SJSA1 (cell line): ENCODE measurements at places on chromosomes 7 and 10.

DNA sequence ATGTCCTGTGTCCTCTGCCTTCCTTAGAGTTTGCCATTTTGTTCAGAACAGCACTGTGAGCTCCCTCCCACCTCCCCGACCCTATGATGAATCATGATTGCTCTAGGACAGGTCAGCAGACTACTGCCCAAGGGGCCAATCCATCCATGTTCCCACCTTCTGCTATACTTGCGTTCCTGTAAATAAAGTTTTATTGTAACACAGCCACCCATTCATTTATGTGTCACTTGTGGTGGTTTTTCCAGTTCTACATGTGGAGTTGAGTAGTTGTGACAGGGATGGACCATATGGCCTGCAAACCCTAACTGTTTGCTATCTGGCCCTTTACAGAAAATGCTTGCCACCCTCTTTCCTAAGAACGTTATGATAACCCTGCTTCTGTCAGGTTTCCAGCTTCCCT, 387.8 kb downstream of the SDK1 start:
- DNase-seq = no peak

- DNase-seq = peak; percentile 24
Measured at GRCh38 chr7:24714676-24715010, 42.6 kb downstream of the GSDME start.

GRCh38 chr7:66283003-66283920, 78.1 kb downstream of the TPST1 start:
- DNase-seq = peak; percentile 70

- no peak for DNase-seq
Measured at GRCh38 chr10:119346095-119346832, 138.9 kb downstream of the GRK5 start.

DNA sequence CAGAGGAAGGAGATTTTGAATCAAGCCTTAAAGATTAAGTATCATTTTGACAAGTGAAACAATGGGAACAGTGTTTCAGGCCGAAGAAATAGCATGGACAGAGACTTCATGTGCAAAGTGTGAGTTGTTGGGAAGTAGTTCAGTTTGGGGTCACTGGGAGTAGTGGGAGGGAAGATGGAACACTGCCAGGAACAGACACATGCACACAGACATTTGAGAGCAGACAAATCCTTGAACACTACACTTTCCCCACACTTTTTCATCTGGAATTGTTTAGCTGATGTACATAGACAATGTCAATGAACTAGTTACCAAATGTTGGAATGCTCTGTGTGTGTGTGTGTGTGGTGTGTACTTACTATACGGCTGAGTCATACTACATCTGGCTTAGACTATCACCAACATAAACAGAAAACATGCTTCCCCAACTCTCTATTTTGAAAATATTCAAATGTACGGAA, 52.4 kb upstream of the LRRC17 start:
- peak; percentile 71 for DNase-seq

DNA sequence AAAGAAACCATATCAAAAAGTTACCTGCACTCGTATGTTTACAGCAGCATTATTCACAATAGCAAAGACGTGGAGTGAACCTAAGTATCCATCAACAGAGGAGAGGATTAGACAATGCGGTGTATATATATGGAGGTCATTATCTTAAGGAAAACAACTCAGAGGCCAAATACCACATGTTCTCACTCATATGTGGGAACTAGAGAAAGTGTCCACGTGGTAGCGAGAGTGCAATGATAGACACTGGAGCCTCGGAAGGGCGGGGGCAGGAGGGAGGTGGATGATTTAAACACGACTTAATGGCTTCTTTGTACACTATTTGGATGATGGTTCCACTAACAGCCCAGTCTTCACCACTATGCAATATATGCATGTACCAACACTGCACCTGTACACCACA, 40.1 kb upstream of the RNF32 start:
- DNase-seq = no peak

DNA sequence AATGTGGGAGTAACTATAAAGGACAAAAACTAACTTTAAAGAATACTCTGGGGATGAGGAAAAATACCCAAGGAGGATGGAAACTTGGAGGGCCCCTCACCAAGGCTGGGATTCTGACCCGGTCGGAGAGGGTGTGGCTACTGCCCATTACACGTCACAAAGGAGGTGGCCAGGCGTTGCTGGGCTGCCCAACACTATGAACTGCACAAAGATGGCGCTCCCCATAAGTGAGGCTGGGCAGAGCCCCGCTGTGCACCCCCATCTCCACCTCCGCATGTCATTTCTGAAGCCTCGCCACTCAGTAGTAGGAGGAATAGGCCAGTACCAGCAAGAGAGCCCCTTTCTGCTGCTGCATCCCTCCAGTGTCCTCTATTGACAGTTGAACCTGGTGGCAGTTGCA, 290.1 kb upstream of the ZNF32 start:
- DNase-seq = no peak

- peak; percentile 70 for DNase-seq
Measured at GRCh38 chr7:75738604-75738974, at the start of gene HIP1. Gene HIP1 (minus strand): TSS chr7:75738941. CDS start chr7:75738920, 21 bp downstream.

DNA sequence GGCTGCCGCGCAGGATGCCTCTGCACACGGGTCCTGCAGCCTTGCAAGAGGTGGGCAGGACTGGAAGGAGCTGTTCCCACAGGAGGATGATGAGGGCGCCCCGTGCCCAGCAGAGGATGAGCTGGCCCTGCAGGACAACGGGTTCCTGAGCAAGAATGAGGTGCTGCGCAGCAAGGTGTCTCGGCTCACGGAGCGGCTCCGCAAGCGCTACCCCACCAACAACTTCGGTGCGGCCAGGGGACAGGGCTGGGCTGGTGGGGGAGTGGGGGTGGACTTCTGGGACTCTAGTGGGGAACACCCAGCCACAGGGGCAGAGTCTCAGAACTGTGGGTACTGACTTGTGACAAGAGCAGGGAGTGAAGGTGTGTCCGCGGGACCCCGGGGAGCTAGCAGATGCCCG, 16.0 kb downstream of the ZFYVE27 start:
- DNase-seq = no peak

DNA sequence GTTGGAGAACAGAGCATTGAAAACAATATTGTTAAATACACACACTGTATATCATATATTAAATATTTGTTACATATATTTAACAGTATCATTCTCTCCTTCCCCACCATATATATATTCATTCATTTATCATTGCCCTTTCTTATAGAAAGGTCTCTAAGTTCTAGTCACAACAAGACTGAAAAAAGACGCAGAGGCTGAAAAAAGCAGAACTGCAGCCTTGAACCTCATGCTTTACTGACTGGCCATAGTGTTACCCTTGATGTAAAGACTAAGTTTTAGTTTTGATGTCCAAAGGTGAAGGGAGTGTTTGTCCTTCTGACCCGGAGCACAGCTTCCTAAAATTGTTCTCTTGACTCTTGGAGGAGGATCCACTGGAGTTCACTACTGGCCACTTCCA, 247.9 kb downstream of the PTEN start:
- DNase-seq = no peak

- DNase-seq = peak; percentile 10
Measured at GRCh38 chr7:128322040-128322643, 21.6 kb downstream of the RBM28 start.

GRCh38 chr7:20350996-20351692, 20.4 kb downstream of the ITGB8 start:
- DNase-seq = no peak

DNA sequence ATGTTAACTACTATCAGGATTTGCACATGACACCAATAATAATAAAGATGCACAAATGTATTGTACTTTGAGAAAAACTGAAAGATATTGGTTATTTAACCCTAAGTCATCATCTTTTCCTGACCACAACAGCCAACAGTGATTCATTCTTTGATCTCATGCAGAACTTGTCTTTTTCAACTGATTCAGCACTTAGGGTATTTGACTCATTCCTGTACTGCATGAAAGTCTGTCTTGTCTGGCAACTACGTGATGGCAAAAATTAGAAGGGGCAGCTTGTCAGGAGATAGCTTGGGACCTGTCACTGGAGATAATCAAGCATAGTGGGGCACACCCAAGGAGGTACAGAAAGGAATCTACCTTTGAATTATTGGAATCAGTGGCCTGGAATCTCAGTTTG, 77.8 kb upstream of the LRRC17 start:
- DNase-seq = peak; percentile 67

DNA sequence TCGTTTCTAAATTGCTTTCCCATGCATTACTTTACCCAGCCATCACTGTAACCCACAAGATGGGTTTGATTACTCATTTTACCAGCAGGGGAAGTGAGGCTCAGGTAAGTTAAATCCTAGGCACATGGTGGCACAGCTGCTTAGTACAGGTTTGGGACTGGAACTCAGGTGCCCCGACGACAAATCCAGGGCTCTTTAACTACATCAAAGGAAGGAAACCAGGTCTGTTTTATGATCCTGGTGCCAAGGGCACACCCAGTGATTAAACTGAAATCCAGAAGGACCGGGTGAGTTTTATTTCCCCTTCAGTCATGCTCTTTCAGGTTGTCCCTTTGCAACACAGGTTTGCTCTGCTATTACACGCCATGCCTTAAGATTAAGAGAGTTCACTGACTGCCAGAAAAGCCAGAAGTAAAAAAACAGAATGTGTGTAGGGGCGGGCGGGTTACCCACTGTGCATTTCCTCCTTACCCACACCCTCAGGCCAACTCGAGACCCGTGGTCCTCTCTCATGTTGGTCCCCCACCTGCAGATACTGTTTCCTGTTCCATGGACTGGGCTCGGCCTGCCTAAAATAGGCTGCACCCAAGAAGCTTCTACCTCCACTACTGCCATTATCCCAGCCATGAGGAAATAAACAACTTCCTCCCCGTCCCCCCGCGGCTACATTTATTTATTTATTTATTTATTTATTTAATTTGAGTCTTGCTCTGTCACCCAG, 55.1 kb upstream of the KDM7A start:
- DNase-seq = no peak

- no peak for DNase-seq
Measured at GRCh38 chr7:120864141-120864900, 6.4 kb upstream of the TSPAN12 start.

DNA sequence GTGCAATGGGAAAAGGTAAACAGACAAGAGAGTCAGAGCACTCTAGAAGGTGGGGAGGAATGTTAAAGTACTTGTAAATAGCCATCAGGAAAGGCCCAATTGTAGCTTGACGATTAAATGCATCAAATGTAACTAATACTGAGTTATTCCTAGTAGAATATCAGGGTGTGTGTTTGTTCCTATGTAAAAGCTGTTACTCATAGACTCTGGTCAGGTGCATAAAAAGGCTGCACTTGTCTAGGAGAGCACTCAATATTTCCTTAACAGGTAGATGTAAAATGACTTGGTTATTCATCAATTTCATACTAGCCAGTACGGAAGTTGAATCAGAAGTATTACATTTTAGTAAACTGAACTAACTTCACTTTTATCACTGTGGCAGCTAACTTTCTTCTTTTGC, 179.7 kb upstream of the AGR3 start:
- DNase-seq = no peak
